Cardiac muscle cell (in vitro differentiated cells and primary cell): ENCODE measurements at places on chromosomes 4 and X. TPM values are rescaled to one million over a fixed set of nuclear protein-coding genes. Genes with fewer than 3 reads are reported as not detected.

The SSX4 gene
- not detected in 2 replicates for total RNA-seq

The NPY1R gene
- total RNA-seq: 8.0 and 13.1 TPM in 2 replicates

The CT45A1 gene
- not detected in 2 replicates for total RNA-seq

The MAOA gene
- 4.3 and 10.3 TPM in 2 replicates for total RNA-seq

- no peak for DNase-seq
- H3K27ac ChIP-seq: no peak overlapping the region
Observed at GRCh38 chrX:120302434-120302833, 8.8 kb downstream of the TMEM255A start.

DNA sequence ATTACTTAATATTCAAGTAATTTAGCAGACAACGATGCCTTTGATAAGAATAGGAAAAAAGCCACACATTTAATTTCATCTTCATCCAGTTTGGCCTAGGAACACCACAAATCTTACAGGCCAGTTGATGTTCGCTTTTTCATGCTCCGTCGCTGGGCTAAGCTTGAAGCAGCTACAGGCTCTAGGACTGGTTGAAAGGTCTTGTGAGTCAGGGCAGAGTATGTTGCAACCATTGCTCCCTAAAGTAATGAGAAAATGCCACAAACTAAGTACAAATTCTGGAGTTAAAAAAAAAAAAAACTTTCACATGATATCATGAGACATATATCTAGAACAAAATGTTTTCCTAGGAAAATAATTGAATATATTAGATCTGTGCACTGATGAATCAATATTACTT lies 123.8 kb downstream of the RPS6KA6 start:
- DNase-seq: no peak
- H3K27ac ChIP-seq: no peak overlapping the region
- H3K4me1 ChIP-seq: no peaks in the 10 kb centered on the region
- no peaks in the 10 kb centered on the region for H3K36me3 ChIP-seq

GRCh38 chr4:124727331-124727890 lies 14.9 kb upstream of the ANKRD50 start:
- no peak overlapping the region for H3K27ac ChIP-seq
- no peaks in the 10 kb centered on the region for H3K27me3 ChIP-seq
- no peak for DNase-seq

DNA sequence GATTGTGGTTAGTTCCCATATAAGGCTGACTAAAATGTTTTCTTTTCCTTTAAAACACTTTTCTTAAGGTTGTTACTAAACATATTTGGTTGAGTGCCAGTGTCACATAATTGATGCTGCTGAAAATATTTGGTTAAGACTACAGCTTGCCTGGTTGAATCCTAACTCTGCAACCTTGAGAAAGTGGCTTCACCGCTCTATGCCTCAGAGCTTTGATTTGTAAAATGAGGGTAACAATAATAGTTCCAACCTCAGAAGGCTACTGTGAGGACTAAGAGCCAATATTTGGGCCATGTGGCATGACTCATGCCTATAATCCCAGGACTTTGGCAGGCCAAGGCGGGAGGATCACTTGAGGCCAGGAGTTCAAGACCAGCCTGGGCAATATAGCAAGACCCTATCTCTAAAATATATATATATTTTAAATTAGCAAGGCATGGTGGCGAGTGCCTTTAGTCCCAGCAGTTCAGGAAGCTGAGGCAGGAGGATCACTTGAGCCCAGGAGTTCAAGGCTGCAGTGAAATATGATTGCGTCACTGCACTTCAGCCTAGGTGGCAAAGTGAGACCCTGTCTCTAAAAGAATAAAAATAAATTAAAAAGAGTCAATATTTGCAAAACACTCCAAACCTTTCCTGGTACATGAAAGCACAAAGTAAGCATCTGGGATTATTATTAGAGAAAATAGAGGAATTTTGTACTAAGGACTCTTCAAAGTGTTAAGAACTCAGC lies 7.1 kb upstream of the NEIL3 start:
- H3K27ac ChIP-seq: no peak overlapping the region
- H3K4me1 ChIP-seq: no peaks in the 10 kb centered on the region
- no peaks in the 10 kb centered on the region for H3K36me3 ChIP-seq
- no peaks in the 10 kb centered on the region for H3K27me3 ChIP-seq
- DNase-seq: no peak

DNA sequence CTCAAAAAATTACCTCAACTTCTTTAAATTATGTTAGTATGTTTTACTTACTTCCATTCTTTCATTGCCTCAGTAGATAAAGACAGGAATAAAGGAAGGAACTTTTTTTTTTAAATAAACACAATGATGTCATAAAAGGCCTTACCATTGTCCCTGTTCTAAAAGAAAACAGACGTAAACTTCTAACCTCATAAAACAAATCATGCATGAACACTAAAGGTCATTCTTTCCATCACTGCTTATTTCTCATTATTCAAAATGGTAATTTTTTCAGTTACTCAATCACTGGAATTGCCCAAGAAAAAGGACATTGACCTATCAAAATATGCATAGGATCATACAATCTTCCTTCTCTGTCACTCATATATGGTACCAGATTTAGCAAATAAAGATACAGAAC lies 32.2 kb upstream of the ARMCX2 start:
- DNase-seq: no peak
- H3K4me1 ChIP-seq: no peaks in the 10 kb centered on the region
- H3K4me3 ChIP-seq: no peak overlapping the region
- H3K36me3 ChIP-seq: no peaks in the 10 kb centered on the region
